ENCODE measurements at places on chromosomes 5 and 9.

DNA sequence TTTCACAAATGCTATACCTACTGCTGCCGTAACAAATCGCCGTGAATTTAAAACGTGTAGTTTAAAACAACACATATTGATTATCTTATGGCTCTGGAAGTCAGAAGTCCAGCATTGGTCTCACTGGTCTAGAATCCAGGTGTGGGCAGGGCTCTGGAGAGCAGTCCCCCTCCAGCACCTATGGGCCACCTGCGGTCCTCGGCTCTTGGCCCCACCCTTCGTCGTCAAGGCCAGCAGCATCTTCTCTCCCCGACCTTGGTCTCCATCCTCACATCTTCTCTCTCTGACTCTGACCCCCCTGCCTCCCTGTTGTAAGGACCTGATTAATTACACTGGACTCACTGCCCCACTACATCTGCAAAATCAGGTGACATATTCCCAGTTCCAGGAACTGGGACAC is 106.4 kb upstream of the COL5A1 start:
- no peak for DNase-seq

GRCh38 chr9:69130456-69131441 is 43.3 kb upstream of the TJP2 start:
- no peak for DNase-seq

DNA sequence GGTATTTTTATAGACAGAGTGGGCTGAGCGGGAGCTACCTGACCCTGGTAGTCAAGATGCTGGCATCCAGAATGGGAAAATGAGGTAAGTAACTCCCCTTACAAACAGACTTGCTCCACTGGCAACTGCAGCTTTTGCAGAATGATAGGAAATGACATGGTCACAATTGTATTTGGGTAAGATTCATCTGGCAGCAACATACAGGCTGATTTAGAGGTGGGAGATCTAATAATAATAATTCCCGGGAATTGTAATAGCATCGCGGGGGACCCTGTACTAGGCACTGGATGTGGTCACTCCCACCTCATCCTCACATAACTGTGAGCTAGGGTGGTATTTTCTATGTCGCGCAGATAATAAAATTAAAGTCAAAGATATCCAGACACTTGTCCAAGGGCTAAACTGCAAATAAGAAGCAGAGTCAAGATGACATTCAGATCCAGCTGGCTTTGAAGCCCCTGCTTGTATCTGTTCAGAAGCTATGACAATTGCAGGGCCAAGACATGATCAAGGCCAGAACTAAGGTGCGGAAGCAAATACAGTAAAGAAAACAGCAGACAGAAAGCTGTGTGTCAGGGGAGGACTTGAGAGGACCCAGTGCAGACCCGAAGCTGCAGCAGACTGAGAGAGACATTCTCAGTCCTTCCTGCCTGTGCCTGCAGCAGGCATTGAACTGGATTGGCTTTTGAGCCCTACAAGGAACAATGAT is 507.2 kb downstream of the BNC2 start:
- no peak for DNase-seq

- DNase-seq: no peak
Measured at GRCh38 chr5:74476046-74476818, 164.3 kb downstream of the ENC1 start.

- DNase-seq: no peak
Measured at GRCh38 chr5:180358694-180359093, 5.6 kb upstream of the GFPT2 start.

DNA sequence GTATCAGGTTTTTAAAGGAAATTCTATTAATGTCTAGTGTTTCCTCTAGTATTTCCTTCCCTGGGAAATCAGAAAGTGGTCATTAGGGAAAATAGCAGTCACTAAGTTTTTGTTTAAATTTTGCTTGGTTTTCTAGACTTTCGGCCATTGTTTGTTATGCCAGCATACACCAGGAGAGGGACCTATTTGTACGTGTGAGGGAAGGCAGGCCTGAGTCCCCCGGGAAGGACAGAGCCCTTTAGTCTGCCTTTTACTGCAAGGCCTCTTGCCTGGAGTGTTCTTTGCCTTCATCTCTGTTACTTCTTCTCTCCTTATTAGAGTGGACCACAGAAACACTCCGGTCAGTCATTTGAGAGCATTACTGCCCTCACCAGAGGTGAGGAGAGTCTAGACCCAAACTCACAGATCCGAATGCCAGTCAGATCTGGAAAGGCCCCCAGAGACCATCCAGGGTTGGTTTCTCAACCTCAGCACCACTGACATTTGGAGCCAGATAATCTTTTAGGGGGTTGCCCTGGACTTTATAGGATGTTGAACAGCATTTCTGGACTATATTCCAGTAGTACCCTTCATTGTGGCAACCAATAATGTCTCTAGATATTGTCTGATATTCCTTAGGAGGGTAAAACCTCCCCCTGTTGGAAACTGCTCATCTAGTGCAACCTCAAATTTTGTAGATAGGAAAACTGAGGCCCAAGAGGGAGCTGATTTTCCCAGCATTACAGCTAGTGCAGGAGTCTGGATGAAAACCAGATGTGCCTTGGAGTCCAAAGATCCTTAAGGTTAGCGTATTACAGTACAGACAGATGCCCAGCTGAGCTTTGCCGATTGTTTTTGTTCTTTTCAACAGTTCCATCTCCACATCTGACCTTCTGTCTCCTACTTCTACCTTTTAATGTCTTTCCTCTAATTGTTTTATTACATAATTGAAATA is 93.0 kb upstream of the NIPAL4 start:
- no peak for DNase-seq

GRCh38 chr5:178524093-178524882 is 65.9 kb downstream of the COL23A1 start:
- DNase-seq: no peak

- DNase-seq: no peak
Measured at GRCh38 chr5:145903113-145903512, 30.3 kb upstream of the GRXCR2 start.

GRCh38 chr9:68780720-68781119 is 75.7 kb downstream of the PIP5K1B start:
- DNase-seq: no peak

Data from NCI-H1092 (cell line).